Body of pancreas (tissue), 4 donors: ENCODE measurements at places on chromosomes 16 and 17.

DNA sequence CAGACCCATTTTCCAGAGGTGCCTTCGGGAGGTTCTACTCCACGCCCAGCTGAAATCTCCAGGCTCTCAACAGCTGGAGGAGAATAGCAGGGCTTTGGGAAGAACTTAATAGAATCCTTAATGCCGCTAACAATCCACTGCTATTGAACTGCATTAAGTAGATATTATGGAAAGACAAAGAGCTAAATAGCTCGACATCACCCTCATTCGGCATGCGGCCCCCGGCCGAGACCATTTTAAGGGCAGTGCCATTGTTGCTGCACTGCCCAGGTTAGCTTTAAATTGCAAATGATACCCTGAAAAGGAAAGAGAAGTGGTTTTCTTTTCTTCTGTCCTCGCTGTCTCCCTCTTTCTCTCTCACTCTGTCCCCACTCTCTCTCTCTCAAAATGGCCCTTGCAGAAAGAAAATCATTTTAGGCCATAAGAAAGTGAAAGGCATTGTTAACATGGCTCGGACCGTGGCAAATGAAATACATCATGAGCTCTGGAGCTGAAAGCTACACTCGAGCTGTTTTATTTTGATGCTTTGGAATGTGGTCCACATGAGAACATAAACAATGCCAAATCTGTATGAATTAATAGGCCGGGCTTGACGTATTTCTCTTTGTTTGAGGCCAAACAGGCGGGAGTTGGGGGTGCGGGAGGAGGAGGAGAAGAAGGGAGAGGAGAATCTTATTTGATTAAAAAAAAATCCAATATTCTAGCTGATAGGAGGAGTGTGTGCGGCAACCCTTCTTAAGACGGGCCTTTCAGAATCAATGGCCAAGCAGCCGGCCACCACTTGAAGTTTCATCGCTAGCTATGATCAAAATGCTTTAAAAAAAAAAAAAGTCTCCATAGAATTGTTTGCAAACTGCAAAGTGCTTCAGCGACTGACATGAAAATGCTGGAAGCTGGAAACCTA, 298.8 kb upstream of the IRX3 start:
- DNase-seq, result no peak

DNA sequence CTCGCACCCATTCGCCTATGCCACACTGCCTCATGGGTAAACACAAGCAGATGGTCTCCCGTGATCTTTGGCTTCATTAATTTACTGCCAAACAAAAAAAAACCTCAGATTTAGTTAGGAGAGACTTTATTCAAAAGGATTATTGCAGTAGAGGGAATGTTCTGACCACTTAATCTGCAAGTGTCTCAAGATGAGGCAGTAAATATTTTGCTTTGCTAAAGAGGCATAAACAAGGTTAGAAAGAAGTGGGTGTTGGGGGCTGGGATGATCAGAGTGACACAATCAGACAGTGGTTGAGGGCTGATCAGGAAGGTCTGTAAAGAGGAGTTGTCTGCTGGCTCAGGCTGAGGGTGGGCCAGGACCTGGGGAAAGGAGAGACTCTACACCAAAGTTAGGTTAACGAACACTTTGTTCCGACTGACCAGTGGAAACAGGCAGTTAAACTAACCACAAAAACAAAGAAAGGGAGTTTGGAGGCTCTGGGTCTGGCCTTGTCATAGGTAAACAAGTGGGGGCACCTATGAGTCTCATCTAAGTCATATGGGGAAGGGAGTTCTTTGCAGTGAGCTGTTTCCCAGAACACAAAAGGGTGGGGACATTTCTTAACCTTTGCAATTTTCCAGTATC, 28.5 kb downstream of the HSD17B2 start:
- DNase-seq, result no peak

GRCh38 chr16:31711344-31711845, 162.2 kb upstream of the ZNF267 start:
- no peak for DNase-seq

DNA sequence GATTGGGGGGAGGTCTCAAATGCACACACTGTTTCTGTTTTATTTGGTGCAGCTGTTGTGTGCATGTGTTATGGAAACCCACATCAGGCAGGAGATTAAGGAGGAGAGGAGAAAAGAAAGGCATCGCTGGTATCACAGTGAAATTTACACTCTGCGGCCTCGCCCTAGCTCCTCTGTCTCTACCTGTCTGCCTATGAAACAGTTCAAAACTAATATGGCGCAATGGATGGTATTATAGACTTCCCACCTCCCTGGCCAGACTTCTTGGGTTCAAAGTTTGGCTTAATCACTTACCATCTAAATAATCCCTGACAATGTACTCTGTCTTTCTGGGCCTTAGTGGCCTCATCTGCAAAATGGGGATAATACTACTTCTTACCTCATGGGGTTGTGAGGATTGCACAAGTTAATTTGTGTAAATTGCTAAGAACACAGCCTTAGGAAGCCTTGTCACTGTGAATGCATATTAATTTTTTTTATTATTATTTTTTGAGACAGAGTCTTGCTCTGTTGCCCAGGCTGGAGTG, 1.4 kb upstream of the ABCC1 start:
- no peak for DNase-seq

GRCh38 chr17:72711521-72712310, 380.8 kb downstream of the SLC39A11 start:
- no peak for DNase-seq

GRCh38 chr16:27275394-27275793, 6.8 kb upstream of the NSMCE1 start:
- no peak for DNase-seq

DNA sequence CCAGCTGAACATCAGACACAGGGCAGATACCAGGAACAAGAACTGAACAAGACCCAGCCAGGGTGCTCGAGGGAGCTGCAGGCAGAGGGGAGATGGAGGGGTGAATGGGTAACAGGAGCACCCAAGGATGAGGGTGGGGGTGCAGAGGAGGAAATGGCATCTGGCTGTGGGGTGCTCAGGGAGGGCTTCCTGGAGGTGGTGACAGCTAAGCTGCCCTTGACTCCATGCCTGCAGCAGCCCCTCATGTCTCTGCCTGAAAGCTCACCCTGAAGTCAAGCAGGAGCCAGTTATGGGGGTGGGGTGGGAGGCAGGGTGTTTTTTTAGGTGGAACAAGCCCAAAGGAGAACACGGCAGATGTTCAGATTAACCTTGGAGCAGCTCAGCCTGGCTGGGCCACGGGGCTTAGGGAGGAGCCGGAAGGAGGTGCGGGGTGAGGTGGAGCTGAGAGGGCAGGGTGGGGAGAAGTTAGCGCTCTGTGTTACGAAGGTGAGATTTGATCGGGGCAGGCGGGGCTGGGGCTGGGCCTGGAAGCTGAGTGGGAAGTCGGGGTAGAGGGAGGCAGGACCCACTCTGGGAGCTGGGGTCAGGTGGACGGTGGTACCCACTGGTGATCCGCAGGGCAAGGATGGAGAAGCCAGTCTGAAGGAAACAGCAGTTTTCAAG, 143.0 kb downstream of the ENGASE start:
- DNase-seq, result no peak

DNA sequence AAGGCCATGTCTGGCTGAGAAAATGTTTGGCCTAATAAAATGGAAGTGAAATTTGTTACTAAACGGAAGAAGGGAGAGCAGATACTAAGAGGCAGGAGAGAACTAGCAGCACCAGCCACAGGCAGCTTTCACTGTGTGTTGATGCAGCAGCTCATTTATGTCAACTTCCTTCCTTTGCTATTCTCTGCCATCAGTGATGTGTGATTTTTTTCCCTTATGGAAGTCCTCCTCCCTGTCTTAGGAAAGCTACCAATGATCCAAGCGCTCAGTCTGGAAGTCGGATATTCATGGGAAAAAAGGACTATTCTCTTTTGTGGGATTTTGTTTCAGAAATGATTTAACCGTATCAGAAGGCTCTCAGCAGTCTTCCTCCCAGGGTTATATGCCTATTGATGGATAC, 1629.2 kb downstream of the CDH8 start:
- DNase-seq, result no peak

- peak; percentile 21 for DNase-seq
These were observed 477 bp downstream of the CFAP20 start for GRCh38 chr16:58128711-58129096.

GRCh38 chr16:67543036-67543435, 14.4 kb downstream of the RIPOR1 start:
- no peak for DNase-seq

- DNase-seq, result no peak
These were observed 333.0 kb upstream of the EEF2KMT start for GRCh38 chr16:5430598-5430997.

DNA sequence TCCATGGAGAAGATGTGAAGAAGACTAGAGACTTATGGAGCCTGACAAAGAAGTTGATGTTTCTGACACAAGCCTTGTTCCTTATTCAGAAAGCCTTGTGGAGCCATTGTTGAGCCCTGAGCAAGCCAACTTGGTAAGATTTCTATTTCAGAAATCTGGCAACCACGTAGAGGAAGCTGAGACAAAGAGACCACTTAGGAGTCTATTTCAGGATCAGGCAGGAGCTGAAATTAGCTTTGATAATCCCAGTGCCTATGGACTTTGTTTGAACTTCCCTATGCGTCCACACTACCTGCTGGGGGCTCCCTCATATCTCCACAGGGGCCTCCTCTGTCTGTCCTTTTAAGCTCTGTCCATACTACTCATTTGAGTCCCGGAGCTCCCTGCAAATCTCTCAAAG, 540.0 kb upstream of the GOT2 start:
- DNase-seq, result no peak

DNA sequence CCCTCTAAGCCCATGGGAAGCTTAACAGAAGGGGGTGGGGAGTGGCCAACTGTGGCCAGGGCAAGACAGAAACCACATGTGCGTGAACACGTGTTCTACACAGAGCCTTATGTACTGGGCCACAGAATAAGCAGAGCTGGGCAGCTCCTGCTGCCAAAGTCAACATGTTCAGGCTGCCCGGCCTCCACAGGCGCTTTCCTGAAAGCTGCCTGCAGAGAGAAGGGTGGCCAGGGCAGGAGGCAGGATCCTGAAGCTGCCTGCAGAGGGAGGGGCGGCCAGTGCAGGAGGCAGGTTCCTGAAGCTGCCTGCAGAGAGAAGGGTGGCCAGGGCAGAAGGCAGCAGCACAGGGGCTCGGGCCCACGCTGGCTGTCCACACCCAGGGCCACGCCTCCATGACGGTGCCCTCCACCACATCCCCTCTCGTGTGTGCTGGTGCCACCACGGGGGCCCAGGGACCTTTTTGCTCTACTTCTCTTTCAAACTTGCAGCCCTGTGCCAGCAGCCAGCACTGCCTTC, 79.5 kb downstream of the ANKRD11 start:
- DNase-seq, result peak; percentile 98

GRCh38 chr17:66441101-66441661, 138.8 kb downstream of the PRKCA start:
- DNase-seq, result no peak

DNA sequence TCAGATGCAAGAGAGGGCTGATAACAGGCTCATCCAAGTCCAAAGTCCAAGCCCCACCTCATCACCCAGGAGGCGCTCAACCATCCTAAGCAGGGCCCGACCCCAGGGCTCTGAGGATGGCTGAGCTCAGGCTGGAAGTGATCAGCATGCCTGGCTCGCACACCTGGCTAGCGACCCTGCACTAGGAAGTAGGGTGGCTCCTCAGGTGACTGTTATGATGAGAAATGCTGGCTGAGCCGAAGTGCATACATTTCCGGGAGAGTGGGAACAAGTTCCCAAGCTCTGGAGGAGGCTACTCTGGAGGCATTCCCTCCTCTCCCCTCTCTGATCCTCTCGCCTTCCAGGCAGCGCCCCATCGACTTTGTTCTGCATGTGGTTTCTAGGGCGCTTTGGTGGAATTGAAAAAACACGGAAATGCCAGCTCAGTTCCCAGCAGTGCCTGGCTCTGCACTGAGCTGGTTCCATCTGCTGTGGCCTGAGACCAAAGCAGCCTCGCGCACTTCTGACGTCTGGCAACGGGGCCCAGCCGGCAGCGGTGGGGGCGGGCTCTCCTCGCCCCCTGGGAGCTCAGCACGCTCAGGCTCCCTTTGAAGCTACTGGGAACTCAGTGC, 130.3 kb downstream of the IRF8 start:
- DNase-seq, result no peak

GRCh38 chr16:6527646-6528045, 805.0 kb upstream of the RBFOX1 start:
- no peak for DNase-seq

GRCh38 chr16:89506113-89506504, 2.1 kb upstream of the SPG7 start:
- DNase-seq, result no peak

- no peak for DNase-seq
These were observed 79.6 kb upstream of the TEKT1 start for GRCh38 chr17:6910987-6911603.

DNA sequence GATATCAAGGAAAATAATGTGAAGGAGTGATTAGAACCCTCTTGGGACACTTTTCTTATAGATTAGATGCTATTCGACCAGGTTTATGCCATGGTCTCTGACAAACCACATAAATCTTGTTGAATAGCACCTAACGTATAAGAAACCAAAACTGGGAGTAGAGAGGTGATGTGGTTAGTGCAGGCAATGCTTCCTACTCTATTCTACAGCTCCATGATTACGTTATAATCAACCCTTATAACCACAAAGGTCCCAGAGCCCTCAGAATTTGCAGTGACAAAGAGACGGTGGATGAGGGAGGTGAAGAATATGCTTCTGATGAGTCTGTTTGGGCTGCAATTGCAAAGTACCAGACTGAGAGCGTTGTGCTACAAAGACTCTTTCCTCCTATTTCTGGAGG, 78.4 kb downstream of the ARHGAP44 start:
- DNase-seq, result no peak

DNA sequence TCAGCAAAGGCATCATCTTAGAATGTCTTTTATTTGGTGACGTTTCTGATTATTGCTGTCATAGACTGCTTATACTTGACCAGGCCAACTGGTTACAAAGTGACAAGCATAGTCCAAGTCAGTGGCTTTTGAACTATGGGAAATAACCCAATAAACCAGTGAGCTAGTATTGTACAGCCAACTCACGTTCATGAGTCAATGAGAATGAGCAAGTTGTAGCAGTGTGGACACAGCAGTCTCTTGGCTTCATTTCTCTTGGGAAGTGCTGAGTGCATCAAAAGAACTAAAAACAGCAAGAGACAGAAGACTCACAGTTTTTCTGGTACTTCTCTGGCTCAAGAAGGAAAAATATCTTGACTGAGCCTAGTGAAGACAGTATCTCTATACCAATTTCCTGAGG, 36.9 kb upstream of the CRISPLD2 start:
- no peak for DNase-seq

GRCh38 chr16:76653390-76654026, 376.3 kb downstream of the CNTNAP4 start:
- DNase-seq, result peak; percentile 25

GRCh38 chr17:64095144-64095882, 34.6 kb downstream of the ERN1 start:
- peak; percentile 65 for DNase-seq

- DNase-seq, result peak; percentile 24
These were observed 41.1 kb downstream of the FTO start for GRCh38 chr16:53745086-53745485.

- no peak for DNase-seq
These were observed 467.0 kb upstream of the GOT2 start for GRCh38 chr16:59201160-59201559.

GRCh38 chr17:8739097-8739496, 5.5 kb downstream of the CCDC42 start:
- DNase-seq, result no peak
